Tibial artery (tissue), 4 donors: ENCODE measurements at places on chromosomes 1 and 21.

DNA sequence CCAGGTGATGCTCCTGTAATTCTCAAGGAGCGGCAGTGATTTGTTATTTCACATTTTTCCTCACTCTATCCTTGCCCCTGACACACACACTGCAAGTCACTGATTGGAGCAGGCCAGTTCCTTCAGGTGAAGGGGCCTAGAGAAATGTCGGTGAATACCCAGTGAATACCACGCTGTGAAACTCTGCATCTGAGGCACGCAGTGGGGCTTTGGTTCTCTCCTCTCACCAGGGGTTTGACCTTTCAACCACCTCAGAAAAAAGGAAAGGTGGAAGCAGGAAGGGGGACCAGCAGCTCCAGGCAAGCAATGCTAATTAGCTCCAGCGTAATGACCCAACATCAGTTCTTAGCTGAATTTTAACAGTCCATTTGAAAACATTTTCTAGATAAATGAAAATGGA is 532 bp upstream of the FAM177B start:
- no peak for DNase-seq

DNA sequence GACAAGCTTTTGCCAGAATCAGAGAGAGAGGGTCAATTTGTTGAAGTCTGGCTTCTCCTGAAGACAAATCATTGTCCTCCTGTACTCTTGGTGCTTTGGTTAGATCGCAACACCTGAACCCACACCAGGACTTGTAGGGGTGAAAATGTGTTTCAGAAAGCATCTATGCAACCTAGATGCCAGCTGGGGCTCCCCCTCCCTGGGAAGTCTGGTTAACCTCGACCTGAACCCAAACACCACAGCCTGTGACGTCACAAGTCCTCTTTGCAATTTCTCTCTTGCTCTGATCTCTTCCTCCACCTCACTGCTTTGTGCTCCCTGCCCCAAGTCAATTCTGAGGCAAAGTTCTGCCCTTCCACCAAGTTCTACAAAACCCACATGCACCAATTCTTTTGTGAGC is 42.8 kb upstream of the USP24 start:
- DNase-seq: no peak

DNA sequence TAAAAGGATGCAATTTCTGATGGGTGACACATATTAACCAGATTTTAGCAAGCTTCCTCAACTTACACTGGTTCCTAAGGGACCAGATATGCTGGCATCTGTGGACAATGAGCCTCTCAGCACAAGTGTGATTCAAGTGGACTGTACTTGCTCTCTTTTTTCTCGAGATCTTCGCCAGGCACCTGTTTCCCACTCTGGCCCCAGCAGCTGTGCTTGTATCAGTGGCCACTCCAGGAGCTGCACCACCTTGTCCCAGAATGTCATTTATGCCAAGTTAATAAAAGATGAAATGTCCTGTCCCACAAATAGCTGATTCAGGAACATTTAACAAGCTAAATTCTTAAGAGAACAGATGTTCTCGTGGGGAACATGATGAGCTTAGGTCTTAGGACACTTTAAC is 14.6 kb downstream of the C1orf198 start:
- DNase-seq: no peak

DNA sequence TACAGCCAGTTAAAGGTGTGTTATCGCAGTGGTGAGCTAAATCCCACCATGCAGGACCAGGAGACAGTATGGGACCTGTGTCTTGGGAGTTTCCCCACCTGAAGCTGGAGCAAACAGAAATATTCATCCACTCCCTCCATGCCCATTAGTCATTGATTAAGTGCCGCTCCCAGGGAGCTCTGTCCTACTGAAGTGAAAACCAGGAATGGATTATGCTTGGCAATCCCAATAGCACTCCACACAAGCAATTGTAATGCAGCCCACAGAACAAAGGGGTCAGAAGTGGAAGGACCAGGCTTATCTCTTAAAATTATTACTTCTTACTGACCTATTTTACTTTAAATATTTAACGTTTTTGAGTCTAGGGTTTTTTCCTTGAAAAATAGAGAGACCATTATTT is 1005.4 kb downstream of the ADGRL2 start:
- DNase-seq: no peak

- no peak for DNase-seq
Measured at GRCh38 chr1:243346468-243346867, 90.6 kb downstream of the SDCCAG8 start.

DNA sequence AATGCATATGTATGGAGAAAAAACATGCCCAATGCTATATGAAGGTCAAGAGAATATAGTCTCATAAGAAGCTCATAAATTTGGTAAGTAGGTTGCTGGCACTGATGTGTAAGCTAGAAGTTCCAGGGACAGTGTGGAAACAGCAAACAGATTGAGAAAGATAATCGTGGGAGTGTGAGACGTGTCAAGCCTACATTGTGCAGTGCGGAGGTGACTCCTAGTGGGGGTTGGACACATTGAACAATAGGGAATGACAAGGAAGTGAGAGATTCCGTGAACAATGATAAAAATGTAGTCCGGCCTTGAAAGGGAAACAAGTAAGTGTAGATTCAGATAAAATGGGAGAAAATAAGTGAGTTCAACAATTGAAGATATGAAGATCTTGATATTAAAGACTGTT is 788.4 kb upstream of the PRMT6 start:
- DNase-seq: no peak

- no peak for DNase-seq
Measured at GRCh38 chr1:210505601-210506496, 177.1 kb downstream of the HHAT start.

- DNase-seq: no peak
Measured at GRCh38 chr1:30130099-30130498, 593.3 kb downstream of the MATN1 start.
